ENCODE measurements at places on chromosomes 11 and 22.

- no peak for DNase-seq
These were observed 26.5 kb downstream of the SGSM3 start for GRCh38 chr22:40396882-40397281.

- no peak for DNase-seq
These were observed 63.4 kb downstream of the MYO7A start for GRCh38 chr11:77191429-77191822.

- no peak for DNase-seq
These were observed 906.9 kb upstream of the RAG2 start for GRCh38 chr11:37504921-37505320.

DNA sequence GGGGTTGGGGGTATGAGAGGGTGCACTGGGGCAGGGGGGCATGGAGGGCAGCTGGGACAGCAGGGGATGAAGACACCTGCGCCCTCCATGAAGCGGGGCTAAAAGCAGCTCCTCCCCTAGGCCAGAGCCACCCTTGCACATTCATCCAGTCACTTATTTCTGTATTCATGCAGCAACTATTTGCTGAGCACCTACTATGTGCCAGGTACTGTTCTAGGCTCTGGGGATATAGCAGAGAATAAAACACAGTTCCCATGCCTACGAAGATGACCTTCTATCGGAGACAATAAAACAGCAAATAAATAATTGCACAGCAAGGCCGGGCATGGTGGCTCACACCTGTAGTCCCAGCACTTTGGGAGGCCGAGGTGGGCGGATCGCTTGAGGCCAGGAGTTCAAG is 5.3 kb downstream of the ALDH3B1 start:
- DNase-seq, result no peak

DNA sequence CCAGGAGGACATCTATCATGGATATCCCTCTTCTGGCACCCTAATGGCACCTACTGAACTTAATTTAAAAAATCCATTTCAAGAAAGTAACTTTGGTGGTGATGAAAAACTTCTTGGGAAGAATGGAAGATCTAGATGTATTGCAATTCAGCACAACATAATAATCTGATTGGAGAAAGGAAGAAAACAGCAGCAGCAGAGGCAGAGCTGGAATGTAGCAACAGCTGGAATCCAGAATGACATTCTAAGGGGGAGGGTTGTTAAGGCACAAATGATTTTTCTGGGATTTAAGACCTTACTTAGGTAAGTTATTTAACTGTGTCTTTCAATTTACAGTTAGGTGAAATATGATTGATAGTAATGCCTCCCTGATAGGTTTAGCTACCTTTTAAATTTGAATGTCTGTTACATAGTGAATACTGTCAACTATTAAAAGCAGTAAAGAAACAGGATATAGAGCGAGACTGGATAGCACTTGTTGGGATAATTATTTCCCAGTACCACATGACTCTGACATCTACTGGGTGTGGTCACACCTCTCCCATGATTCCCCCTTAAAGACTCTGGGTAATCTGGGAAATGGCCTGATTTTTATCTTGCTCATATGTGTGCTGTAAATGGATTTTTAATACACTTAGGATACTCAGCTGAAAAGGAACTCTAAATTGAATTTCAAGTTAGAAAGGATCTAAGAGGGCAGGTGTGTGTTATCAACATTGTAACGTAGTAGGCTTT is 11.7 kb downstream of the CAPRIN1 start:
- DNase-seq, result no peak

DNA sequence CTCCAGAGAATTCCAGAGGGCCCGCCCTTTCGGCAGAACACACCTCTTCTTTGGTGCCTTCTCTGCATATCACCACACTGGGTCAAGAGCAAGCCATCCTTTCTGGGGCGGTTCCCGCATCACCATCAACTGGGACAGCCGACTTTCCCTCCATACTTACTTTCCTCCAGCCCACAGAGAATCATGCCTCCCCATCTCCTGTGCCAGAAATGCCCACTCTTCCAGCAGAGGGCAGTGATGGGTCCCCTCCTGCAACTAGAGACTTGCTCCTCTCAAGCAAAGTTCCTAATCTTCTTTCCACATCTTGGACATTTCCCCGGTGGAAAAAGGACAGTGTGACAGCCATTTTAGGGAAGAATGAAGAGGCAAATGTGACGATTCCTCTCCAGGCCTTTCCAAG is 157.7 kb downstream of the C11orf91 start:
- DNase-seq, result no peak

GRCh38 chr11:94767291-94767690 is 865 bp upstream of the AMOTL1 start:
- no peak for DNase-seq

DNA sequence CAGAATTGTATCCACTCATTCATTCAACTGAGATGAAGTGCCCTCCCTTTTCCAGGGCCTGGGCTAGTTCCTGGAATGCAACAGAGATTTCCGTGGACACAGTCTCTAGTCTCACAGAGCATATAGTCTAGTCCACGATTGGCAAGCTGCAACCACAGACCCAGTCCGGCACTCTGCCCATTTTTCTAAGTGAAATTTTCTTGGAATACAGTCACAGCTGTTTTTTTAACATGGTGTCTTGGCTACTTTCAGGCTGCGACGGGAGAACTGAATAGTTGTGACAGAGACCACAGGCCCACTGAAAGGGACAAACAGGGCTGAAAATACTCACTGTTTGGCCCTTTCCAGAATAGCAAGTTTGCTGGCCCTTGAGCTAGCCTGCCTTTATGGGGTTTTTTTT is 29.2 kb downstream of the ALG12 start:
- DNase-seq, result no peak

- no peak for DNase-seq
These were observed 22.3 kb upstream of the NRGN start for GRCh38 chr11:124717421-124717785.

DNA sequence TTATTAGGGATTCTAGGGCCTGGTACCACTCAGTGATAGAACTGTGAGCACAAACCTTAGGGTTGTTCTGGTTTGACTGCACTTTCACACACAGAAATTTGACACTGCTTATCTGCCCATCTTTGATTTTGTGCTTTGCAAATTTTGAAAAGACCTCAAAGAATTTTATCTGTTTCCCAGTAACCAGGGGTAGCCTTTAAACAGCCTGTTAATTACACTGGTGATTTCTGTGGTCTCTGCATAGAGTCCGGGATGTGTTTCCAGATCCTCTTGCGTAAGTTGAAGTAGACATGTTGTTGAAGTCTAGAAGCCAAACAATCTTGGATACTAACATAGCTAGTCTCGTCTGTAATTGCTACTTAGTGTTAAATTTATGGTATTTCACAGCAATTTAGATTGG is 75.3 kb downstream of the C22orf31 start:
- no peak for DNase-seq

- DNase-seq, result no peak
These were observed 115.7 kb downstream of the NTM start for GRCh38 chr11:131486100-131486499.

GRCh38 chr22:36727927-36728488 is 24.5 kb upstream of the CACNG2 start:
- DNase-seq, result no peak

GRCh38 chr22:28268171-28268570 is 349.1 kb upstream of the PITPNB start:
- DNase-seq, result no peak

DNA sequence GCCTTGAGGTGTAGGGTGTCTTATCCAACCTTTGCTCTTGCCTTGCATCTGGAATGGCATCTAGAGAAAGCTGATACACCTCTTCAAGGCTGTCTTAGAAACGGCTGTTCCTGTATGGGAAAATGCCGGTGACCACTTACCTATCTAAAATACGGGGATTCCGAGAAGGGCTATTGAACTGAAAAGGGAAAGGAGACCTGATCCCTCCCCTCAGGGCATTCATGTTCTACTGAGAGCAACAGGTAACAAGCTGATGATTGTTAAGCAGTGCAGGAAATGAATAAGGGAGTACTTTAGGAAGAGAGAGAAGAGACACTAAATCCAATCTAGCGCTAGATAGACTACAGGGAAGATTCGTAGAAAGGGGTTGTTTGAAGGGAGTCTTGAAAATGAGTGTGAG is 1388.1 kb downstream of the FAM181B start:
- no peak for DNase-seq

GRCh38 chr11:128852327-128853023 is 14.6 kb downstream of the KCNJ1 start:
- no peak for DNase-seq

- no peak for DNase-seq
These were observed 120.9 kb downstream of the SLC17A6 start for GRCh38 chr11:22459048-22459447.

GRCh38 chr22:32199341-32199740 is 5.5 kb downstream of the RFPL2 start:
- no peak for DNase-seq

- no peak for DNase-seq
These were observed 29.9 kb upstream of the OR5B12 start for GRCh38 chr11:58471892-58472291.

DNA sequence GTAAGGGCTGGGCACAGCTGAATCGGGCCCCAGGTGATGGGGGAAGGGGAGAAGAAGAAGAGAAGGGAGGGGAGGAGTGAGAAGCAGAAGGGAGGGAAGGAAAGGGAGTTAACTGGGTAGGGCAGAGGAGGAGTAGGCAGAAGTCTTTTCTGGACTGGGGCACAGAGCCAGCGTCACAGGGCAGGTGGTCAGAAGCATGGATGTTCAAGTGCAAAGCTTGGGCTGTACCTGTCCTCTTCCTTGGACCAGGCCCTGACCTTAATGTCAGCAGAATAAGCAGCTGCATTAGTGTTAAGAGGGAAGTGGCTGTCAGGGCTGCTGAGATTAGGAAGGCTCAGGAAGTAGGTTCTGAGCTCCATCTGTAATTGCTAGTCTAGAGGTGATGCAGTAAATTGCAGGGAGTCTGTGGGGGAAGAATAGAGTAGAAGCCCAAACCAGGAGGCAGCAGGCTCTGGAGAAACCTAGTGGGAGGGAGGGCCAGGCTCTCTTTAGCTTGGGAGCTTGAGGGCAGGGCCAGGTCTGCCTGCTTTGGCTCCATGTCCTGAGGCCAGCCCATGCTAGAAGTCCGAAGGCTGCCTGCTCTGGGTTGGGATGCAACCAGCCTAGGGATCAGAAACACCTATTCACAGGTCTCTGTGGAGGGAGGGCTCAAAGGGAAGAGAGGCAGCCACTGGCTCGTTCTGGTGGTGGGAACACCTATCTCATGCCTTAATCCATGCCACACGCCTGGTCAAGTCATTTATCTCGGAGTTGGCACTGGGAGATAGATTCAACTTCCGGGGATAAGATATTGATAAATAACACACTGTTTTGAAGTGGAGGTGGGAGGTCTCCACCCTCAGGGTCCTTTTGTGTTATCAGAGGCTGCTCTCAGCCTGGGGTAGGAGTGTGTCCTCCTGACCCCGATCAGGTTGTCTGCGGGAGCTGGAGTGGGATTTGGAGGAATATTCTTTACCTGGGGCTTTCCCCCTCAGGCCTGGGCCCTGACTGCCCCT is 1.7 kb upstream of the UCP3 start:
- DNase-seq, result no peak

DNA sequence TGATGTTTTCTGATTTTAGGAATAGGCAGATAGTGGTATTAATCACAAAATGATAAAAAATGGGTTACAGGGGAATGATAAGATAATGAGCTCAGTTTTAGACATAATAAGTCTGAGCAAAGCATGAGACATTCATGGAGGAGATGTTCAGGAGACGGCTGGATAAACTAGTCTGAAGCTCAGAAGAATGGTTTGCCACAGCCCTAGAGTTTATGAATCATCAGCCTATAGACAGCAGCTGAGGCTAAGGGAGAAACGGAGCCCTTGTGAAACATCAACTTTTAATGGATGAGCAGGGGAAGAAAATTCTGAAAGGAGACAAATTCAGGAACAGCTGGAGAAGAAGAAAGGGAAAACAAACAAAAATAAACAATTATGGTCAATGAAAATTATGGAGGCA is 87.2 kb downstream of the RELT start:
- no peak for DNase-seq

GRCh38 chr11:121894581-121894980 is 221.4 kb downstream of the BLID start:
- DNase-seq, result no peak

GRCh38 chr11:62054484-62055121 is 69.2 kb upstream of the INCENP start:
- DNase-seq, result no peak

DNA sequence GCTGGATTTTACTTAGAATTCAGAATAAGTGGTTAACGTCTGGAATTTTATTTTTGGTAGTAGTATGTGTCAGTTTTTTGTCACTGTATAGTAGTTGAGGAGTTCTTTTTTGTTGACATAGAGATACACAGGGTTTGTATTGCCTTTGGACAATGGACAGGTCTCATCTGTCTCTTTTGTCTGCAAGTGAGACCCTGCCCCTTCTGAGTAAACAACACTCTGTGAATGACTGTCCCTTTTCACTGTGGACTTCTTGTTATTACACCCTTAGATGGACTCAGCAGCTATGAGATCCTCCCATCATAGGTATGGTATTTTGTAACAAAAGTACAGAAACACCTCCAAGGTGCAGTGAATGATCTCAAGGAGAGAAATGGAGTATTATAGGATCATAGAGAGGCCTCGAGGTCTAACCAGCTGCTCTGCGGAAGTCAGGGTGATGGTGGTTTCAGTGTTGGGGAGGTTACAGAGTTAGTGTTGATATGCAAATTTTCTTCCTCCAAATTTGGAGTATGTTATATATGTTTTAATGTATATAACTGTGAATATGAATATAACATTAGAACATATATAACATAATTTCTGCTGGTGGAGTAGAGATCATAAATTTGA is 7.8 kb downstream of the PPP6R3 start:
- DNase-seq, result no peak

GRCh38 chr11:336659-337198 is 16.1 kb upstream of the IFITM3 start:
- no peak for DNase-seq

- DNase-seq, result no peak
These were observed 104.5 kb upstream of the B3GAT1 start for GRCh38 chr11:134516529-134516928.

DNA sequence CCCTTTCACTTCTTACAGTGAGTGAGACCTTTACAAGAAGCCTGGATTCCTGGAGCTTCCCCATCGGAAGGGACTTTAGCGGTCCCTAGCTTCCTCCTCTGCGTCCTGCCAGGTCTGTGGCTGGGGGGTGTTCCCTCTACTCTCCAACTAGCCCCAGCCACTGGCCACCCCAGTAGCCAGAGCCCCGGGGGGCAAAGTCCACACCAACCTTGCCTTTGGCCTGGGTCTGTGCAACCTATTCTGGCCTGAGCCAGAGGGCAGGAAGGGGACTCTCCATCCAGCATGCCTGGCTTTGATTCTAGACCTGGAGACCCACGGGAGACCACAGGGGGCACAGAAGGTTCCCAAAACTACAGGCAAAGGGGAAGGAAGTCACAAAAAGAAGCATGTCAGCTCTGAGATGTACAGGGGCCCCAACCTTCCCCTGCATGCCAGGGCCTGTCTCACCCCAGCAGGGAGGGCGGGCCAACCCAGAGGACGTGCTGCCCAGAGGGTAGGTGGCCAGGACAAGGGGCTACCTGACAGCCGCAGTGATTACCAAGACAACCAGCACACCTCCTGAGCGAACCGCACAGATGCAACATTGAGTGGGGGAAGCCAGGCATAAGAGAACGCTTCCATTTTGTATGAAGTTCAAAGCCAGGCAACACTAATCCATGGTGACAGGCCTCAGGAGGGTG is 52.4 kb downstream of the DSCAML1 start:
- no peak for DNase-seq

- no peak for DNase-seq
These were observed 6.9 kb upstream of the CHORDC1 start for GRCh38 chr11:90229791-90230190.
